Dermis blood vessel endothelial cell (primary cell): ENCODE measurements at places on chromosomes 7 and 10.

DNA sequence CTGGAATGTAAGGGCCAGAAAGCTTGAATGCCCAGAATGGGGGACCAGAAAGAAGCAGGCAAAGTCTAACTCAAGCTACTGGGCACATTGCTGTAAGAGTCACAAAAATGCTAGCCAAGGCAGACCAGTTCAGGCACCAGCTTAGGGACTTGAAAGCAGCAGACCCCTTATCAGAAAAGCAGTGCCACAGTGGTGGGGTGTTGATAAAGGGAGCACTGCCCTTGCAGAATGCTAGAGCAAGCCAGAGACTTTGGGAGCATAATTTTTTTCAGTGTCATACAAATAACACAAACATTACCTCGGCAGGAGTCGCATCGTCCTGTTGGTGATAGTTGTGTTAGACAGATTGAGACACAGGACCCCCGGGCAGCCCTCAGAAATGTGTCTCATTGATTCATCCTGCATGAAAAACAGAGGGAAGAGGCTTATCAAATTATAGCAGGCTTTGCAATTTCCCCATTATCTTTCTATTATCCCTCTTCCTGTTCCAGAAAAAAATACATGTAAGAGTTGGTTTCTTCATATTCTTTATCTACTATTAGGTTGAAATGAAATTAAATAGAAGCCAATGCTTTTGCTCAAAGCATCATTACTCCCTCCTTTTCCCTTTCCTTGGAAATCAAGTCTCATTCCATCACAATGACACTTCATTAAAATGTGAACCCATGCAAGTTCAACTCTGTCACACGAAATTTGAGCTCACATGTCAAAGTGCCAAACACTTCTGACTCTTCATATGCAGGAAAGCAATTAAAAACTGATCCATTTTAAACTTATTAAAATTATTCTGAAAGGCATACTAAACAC lies 13.4 kb downstream of the LRRC17 start:
- DNase-seq = no peak

GRCh38 chr10:100835810-100836209 lies 77.0 kb upstream of the SLF2 start:
- no peak for DNase-seq

- no peak for DNase-seq
Observed at GRCh38 chr10:14564268-14564744, 210.4 kb downstream of the FAM107B start.

DNA sequence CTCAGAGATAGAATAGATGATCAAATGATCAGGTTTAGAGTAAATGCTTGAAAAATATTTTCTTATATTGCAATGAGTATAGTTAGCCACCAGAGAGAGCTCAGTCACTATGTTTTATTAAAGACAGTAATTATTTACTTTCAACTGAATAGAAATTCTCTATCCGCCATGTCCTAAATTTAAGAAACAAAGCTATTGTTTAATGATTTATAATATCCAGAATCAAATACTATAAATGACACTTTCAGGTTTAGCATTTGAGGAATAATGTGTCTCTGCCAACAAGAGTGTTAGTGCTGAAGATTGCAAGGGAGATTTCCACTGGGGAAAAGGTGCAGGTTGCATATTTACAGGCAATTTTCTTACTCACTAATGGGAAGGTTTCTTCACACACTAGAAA lies 184.7 kb downstream of the DGKB start:
- DNase-seq = peak; percentile 54

DNA sequence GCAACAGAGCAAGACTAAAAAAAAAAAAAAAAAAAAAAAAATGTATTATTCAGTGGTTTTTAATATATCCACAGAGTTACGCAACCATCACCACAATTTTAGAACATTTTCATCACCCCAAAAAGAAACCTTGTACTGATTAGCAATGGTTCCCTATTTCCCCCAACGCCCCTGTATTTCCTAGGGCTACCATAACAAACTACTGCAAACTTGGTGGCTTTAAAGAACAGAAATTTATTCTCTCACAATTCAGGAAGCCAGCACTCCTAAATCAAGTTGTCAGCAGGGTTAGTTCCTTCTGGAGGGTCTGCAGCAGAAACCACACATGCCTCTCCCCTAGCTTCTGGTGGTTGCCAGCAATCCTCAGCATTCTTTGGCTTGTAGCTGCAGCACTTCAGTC lies 5.9 kb upstream of the NUP42 start:
- DNase-seq = no peak
